ENCODE measurements at places on chromosomes 13 and 19.

DNA sequence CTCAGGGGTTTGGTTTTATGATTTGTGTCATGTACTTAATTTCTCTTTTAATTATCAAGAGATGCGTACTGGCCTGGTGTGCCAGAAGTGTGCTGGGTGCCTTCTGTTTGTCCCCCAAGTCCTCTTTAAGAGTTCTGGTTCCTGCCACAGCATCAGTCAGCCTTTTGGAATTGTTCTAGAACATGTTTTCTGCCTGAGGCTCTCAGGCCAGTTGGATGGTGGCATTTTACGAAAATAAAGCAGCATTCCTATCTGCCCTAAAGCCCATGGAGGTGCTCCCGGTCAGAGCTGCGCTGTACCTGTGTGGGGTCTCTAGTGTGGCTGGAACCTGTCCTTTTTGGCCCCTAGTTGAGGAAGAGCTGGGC is 54.1 kb downstream of the TSSK6 start:
- DNase-seq = no peak

- DNase-seq = no peak
Observed at GRCh38 chr13:102571075-102571474, 25.7 kb upstream of the TPP2 start.

GRCh38 chr13:76683854-76684253 is 202.4 kb downstream of the KCTD12 start:
- DNase-seq = no peak

DNA sequence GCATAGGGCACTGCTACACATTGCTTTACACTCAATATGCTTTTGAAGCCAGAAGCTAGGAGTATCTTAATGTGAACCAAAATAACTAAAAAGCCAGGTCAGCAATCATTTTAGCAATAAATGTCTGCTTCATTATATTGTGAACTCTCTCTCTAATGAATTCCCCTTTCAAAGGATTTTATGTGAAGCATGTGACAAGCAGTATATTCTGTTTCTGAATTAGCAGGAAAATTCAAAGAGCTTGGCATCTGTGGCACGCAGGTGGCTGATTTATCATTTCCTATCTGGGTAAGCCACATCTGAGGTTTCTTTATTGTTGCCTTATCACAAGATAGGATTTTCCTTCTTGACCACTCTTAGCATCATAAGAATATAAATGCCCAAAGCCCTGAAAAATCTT is 56.8 kb upstream of the KLF12 start:
- DNase-seq = peak; percentile 19

- peak; percentile 63 for DNase-seq
Observed at GRCh38 chr19:19406878-19407632, 1.6 kb downstream of the GATAD2A start.

DNA sequence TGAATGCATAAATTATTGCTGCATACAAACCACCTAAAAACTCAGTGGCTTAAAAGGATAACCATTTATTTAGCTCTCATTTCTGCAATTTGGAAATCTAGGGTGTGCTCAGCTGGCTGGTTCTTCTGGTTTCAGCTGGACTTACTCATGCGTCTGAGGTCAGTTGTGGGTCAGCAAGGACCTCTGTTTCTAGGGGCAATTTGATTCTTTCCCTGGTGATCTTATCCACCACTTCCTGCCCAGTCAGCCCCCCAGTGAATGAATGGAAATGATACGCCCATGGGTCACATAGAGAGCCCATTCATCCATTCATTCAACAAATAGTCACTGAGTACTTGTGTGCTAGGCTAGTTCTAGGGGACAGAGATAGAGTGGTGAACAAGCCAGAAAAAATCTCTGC is 9.9 kb downstream of the FXYD5 start:
- DNase-seq = no peak

DNA sequence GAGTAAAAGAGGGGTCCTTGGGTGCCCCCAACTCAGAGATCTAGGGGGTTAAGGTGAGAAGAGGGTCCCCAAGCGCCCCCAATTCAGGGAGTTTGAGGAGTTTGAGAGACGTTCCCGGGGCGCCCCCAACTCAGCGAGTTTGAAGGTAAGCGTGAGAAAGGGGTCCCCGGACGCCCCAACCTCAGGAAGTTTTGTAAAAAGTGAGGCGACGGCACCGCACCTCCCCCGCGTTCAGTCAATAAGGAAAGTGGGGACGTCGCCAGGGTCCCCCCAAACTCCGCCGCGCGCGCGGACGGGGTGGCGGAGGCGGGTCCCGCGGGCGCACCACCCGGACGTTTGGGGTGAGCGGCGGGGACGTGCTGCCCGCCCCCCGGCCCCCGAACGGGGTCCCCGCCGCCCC is 353 bp downstream of the RFX2 start:
- DNase-seq = no peak

GRCh38 chr13:29535663-29536655 is 59.5 kb downstream of the SLC7A1 start:
- peak; percentile 25 for DNase-seq

GRCh38 chr19:3467437-3468198 is 12.7 kb downstream of the SMIM24 start:
- DNase-seq = no peak

Data from astrocyte of the hippocampus (primary cell).